WTC11 (cell line): ENCODE measurements at places on chromosomes 12 and 14.

DNA sequence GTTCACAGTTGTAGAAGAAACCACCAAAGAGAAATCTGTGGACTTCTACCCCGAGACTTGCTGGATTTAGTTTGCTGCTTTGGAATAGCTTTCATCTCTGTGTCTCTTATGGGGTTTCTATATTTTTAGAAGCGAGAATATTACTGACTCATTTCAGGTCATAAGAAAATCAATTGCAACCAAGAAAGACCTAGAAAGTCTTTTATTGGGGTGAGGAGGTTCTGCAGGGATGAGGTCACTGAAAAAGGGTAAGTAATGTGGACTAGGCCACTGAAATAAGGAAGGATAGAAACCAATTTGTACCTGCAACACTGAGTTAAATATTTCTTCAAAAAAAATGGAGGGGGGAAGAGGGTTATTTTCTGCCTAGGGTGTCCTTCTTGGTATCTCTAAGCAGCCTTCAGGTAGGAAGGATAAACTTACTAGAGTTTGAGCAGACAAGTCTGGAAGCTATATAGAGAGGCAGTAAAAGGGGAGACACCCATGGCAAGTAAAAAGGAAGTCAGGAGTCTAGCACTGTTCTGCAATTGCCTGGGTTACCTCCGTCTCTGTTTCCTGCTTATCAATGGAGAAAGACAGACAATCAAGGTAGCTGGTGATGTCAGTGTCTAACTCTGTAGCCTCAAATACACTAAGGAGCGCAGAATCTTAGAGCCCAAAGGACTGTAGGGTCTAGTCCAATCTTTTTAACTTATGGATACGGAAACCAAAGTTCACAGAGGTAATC lies 19.6 kb upstream of the KERA start:
- peaks cover 6% of the 10 kb centered on the region; the same call in 1 of the 2 replicates for H3K27me3 ChIP-seq
- no peak overlapping the region for H3K4me3 ChIP-seq
- no peaks in the 10 kb centered on the region for H3K36me3 ChIP-seq
- H3K4me1 ChIP-seq: peaks cover 21% of the 10 kb centered on the region
- no peak overlapping the region for H3K27ac ChIP-seq
- DNase-seq: no peak

DNA sequence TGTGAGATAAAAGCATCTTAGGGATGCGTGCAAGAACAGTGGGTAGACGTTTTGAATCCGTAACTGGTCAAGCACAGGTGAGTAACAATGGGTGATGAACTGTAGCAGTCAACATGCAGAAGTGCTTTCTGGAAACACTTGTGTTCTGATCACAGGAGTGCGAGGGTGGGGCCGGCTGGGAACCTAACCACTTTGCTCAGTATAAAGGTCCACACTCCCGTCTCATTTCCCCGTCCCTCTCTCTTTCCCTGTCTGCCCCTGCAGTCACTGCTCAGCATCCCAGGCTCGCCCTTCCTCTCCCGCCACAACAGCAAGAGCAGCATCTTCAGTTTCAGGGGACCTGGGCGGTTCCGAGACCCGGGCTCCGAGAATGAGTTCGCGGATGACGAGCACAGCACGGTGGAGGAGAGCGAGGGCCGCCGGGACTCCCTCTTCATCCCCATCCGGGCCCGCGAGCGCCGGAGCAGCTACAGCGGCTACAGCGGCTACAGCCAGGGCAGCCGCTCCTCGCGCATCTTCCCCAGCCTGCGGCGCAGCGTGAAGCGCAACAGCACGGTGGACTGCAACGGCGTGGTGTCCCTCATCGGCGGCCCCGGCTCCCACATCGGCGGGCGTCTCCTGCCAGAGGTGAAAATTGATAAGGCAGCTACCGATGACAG lies 127.1 kb downstream of the FIGNL2 start:
- peak overlapping the region; percentile 59 for H3K4me3 ChIP-seq
- no peak overlapping the region for H3K27ac ChIP-seq
- H3K27me3 ChIP-seq: peaks cover 7% of the 10 kb centered on the region
- no peaks in the 10 kb centered on the region for H3K36me3 ChIP-seq

DNA sequence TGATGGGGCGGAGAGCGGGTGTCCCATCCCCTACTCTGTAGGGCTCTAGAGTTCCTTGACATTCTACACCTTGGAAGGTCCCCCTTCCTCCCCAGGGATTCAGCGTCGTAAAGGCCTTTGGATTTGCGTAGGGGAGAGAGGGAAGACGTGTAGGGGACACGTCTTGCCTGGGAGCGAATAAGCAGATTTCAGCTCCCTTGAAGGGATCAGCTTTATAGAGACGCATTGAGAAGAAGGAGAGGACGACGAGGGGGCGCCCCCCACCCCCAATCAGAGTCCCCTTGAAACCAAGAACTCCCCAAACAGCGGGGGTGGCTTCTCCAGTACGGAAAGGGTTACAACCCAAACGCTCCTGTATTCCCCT lies 324 bp downstream of the CALCOCO1 start:
- peaks cover 3% of the 10 kb centered on the region; the same call in 1 of the 2 replicates for H3K27me3 ChIP-seq
- H3K36me3 ChIP-seq: no peaks in the 10 kb centered on the region
- no peak for DNase-seq
- H3K4me3 ChIP-seq: peak overlapping the region; percentile 94

DNA sequence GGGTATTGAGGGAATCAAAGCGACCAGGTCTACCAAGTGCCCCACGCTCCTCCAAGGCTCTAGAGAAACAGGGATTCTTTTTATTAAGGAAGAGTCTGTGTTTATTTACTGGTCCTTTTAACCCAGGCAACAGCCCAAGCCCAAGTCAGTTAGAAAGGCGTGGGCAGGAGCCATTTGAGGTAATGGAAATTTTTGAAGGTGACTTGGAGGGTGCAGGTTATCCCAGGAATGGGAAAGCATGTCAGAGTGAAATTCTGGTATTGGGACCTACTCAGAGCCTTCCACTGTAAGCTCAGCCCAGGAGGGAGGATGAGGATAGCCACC lies 2.9 kb downstream of the SLC6A12 start:
- peaks cover 49% of the 10 kb centered on the region for H3K27me3 ChIP-seq
- no peaks in the 10 kb centered on the region for H3K36me3 ChIP-seq
- H3K27ac ChIP-seq: no peak overlapping the region
- H3K4me1 ChIP-seq: peaks cover 27% of the 10 kb centered on the region
- H3K4me3 ChIP-seq: no peak overlapping the region

DNA sequence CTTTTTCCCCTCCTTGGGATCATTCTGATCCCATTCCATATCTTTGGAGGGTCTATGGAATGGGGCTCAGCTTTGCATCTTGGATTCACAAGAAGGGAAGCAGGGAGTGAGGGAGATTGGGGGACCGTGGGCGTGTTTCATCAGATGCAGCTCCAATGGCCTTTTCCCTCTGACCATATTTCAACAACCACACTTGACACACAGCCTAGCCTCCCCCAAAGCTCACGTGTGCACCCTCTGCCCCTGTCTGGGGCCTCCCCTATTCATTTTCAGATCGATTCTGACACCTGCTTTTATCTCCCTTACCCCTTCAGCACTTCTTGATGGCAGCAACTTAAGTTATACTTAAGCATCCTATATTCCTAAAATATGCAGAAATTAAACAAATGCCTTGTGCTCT lies 126.6 kb downstream of the CHST11 start:
- no peaks in the 10 kb centered on the region for H3K27me3 ChIP-seq
- peaks cover 31% of the 10 kb centered on the region for H3K4me1 ChIP-seq
- no peak overlapping the region for H3K27ac ChIP-seq
- H3K36me3 ChIP-seq: no peaks in the 10 kb centered on the region
- no peak for DNase-seq
- H3K4me3 ChIP-seq: no peak overlapping the region

- no peaks in the 10 kb centered on the region for H3K36me3 ChIP-seq
- no peaks in the 10 kb centered on the region for H3K27me3 ChIP-seq
These were observed 171.6 kb upstream of the PTPRQ start for GRCh38 chr12:80272387-80272915.

- peaks cover 14% of the 10 kb centered on the region for H3K4me1 ChIP-seq
- H3K27me3 ChIP-seq: peaks cover 2% of the 10 kb centered on the region; the same call in 1 of the 2 replicates
- no peaks in the 10 kb centered on the region for H3K36me3 ChIP-seq
These were observed 289.8 kb upstream of the RTL1 start for GRCh38 chr14:101193106-101193844.

GRCh38 chr12:129381715-129382114 lies 522.1 kb downstream of the TMEM132D start:
- H3K36me3 ChIP-seq: peaks cover 71% of the 10 kb centered on the region
- no peak overlapping the region for H3K4me3 ChIP-seq
- H3K4me1 ChIP-seq: no peaks in the 10 kb centered on the region
- no peak overlapping the region for H3K27ac ChIP-seq
- peaks cover 7% of the 10 kb centered on the region for H3K27me3 ChIP-seq

DNA sequence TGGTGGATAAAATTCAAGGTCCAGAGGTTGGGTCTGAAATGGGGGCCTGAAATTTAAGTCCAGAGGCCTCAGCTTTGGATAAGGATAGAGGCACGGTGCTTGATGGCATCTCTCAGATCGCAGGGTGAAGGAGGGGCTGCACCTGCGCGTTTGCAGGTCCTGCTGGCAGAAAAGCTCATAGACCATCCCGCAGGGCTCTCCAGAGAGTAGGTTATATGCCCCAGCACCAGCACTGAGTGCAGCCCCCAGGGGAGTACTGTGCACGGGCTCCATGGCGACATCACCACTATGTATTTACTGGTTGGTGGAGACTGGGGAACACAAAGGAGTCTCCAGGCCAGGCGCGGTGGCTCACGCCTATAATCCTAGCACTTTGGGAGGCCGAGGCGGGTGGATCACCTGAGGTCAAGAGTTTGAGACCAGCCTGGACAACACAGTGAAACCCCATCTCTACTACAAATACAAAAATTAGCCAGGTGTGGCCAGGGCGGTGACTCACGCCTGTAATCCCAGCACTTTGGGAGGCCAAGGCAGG lies 4.3 kb upstream of the CD63 start:
- no peak for DNase-seq
- no peak overlapping the region for H3K27ac ChIP-seq
- H3K4me1 ChIP-seq: peaks cover 35% of the 10 kb centered on the region
- H3K27me3 ChIP-seq: no peaks in the 10 kb centered on the region
- H3K36me3 ChIP-seq: no peaks in the 10 kb centered on the region

- H3K36me3 ChIP-seq: no peaks in the 10 kb centered on the region
- no peak overlapping the region for H3K4me3 ChIP-seq
- no peak for DNase-seq
- H3K27me3 ChIP-seq: no peaks in the 10 kb centered on the region
- peaks cover 5% of the 10 kb centered on the region; the same call in 1 of the 2 replicates for H3K4me1 ChIP-seq
These were observed 143.5 kb downstream of the TSPAN9 start for GRCh38 chr12:3220382-3221321.
